ACHN (cell line): ENCODE measurements at places on chromosomes 5 and 9.

- DNase-seq = no peak
These were observed 20.4 kb upstream of the COL27A1 start for GRCh38 chr9:114134827-114135396.

DNA sequence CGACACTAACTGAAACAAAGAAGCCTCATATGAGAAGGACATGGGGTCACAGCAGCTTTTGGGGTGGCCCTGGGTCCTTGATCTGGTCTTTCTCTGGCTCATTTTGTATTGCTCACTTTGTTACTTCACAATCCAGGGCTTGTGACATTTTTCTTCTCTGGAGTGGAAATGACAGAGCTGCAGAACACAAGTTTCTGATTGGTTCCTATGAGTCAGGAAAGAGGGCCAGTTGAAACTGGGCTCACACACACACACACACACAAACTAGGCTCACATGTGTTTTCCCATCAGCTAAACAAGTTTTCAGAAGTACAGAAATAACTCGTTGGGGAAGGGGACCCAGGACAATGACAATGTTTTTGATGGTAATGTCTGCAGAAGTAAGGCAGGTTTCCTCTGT is 54.3 kb downstream of the TMC1 start:
- no peak for DNase-seq

GRCh38 chr9:2390028-2390427 is 231.6 kb upstream of the VLDLR start:
- no peak for DNase-seq

- no peak for DNase-seq
These were observed 296.8 kb upstream of the VLDLR start for GRCh38 chr9:2324742-2325141.

DNA sequence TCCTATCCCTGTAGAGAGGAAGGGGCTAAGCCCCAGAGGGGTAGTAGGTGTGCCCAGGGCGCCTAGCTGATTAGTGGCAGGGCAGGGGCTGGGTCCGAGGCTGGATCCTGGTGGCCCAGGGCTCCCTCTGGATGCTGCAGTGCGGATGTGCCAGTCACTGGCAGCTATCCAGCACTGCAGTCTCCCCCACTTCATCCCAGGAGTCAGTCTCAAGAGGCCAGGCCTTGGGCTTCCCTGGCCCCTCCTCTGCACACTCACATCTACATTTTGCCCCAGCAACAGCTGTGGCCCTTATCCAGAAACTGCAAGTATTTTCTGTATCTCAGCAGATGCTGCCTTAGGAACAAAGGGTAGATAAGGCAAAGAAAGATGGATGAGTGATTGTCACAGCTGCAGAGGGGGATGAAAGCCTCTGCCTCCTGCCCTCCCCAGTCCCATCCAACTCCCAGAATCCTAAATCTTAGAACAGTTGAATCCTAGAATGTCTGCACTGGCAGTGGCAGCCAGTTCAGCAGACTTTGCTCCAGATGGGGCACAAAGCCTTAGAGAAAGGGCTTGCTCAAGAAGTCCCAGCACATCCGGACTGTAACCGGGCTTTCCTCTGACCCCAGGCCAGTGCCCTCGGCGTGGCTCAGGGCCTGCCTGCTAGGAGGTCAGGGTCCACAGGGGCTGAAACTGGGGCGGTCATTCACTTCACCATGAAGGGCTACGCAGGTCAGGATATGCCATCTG is 1.6 kb downstream of the ANXA6 start:
- DNase-seq = no peak

DNA sequence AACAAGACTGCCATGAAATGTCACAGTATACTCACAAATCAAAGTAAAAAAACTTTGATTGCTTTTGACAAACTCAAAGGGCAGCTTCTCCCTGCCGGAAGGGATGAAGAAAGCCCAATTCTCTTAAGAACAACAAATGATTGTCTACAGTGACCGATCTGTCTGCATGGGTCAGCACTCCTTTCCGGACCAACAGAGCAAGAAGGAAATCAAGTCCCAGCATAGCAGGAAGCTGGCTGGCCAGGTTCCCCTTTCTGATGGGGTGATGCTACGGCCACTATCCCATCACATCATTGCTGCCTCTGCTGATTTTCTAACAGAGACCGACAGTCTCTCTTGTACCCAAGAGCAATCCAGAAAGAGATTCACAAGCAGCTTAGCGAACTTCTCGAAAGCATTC is 692 bp downstream of the C1QTNF3 start:
- DNase-seq = peak; percentile 36

GRCh38 chr9:84781458-84781857 is 111.9 kb downstream of the NTRK2 start:
- peak; percentile 24 for DNase-seq

GRCh38 chr5:69042500-69042899 is 51.3 kb upstream of the SLC30A5 start:
- peak; percentile 2 for DNase-seq

- DNase-seq = no peak
These were observed 36.4 kb upstream of the DAB2 start for GRCh38 chr5:39461007-39461682.

- peak; percentile 93 for DNase-seq
These were observed 28.1 kb downstream of the NEK6 start for GRCh38 chr9:124285903-124286291.

DNA sequence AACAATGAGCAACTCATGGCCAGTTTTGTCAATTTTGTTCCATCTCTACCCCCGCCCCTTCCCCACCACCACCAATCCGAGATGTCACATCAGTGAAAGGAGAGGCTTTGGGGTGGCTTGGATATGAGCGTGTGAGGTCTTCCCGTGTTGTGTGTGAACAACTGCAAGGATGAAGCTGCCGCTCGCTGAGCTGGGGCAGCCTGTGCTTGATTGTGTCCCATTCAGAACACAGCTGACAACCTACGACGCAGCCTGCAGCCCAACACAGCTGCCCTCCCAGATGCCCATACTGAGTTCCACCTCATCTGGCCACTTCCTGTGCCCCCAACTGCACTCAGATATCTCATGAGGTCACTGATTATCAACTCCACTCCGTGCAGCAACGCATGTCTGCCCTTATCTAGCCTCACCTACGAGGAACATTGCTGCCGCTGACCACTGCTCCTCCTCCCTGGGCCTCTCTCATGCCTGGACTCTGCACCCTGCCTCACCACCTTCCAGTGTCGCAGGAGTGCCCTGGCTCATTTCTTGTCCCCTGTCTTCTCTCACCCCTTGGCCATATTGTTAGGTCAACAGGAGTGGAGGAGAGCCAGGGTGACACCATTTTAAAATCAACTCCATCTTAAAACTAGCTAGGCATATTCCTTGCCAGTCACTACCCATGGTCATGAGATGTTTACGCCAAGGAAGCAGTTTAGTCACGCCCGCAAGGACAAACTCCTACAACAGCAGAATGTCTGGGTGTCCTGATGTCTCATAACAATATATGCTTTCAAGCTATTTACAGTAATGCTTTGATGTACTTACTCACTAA is 7.3 kb upstream of the IL4 start:
- no peak for DNase-seq

- no peak for DNase-seq
These were observed 246.6 kb downstream of the DEPDC1B start for GRCh38 chr5:60453186-60453976.

DNA sequence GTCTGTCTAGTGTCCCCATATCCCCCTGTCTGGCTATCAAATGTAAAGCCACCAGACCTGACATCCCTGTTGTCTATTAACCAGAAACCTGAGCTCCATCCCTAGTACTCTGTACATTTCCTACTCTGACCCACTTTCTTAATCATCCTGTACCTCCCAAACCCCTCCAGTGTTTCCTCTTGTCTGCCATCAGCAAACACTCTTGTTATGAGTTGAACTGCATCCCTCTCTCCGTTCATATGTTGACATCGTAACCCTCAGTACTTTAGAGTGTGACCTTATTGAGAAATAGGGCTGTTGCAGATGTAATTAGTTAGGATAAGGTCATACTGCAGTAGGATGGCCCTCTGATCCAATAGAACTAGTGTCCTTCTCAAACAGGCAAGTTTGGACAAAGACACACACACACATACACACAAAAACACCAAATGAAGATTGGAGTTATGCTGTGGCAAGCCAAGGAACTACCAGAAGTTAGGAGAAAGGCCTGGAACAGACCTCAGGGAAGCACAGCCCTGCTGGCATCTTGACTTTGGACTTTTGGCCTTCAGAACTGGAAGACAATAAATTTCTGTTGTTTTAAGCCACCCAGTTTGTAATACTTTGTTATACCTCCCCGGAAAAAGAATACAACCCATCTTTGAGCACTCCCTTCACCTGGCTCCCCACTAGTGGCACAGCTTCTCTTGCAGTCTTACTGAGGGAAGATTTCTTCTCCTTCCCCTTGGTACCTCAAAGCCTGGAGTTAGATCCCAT is 180.0 kb upstream of the PTGER4 start:
- DNase-seq = no peak

GRCh38 chr9:121331992-121332685 is 37.9 kb downstream of the STOM start:
- no peak for DNase-seq

GRCh38 chr9:133783331-133783731 is 45.2 kb upstream of the SARDH start:
- no peak for DNase-seq

GRCh38 chr5:179796877-179797608 is 3.3 kb downstream of the LTC4S start:
- no peak for DNase-seq

DNA sequence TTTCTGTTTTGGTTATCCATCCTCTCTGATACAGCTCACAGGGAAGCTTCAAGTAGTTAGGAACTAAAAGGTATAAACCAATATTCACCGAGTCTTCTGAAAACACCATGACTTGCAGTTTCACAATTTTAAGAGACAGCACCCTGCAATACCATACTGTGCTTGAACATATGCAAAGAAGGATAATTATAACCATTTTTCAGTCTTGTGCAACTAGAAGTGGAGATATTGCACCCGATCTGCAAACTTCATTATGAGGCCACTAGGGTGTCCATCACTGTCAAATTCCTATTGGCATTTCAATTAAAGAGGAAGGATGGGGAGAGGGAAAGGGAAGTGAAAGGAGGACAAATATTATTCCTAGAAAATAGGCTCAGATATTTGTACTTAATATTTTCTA is 32.4 kb upstream of the CEP120 start:
- no peak for DNase-seq

GRCh38 chr5:172098046-172098445 is 90.0 kb downstream of the STK10 start:
- no peak for DNase-seq

DNA sequence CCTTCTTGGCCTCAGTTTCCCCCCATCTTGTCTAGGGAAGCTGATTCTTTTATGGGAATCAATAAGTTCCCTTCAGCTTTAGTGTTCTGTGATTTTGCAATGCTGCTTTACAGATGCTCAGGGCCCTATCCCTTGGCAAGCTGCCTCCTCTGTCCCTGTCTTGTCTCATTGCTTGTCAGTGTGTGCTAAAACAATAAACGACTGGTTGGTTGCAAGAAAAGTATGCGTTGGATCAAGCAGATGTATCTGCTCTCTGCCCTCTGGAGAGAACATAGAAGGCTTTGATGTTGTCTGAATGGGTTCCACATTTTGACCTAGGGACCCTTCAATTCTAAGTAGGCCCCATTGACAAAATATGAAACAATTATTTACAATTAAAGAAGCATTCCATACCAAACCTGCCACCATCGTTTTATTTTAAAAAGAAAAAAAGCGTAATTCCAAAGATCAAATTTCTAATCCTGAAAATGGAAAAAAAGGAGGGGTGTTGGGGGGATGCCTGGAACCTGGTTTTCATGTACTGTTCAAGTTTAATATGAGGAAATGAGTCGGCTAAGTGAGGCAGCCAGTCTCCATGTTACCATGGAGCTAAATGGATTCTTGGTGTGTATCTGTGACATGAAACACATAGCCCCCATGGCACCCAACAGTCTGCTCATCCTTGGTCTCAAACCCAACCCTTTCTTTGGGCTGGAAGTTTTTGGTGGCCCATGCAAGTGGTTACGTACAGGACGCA is 31.2 kb upstream of the TARS1 start:
- DNase-seq = no peak

DNA sequence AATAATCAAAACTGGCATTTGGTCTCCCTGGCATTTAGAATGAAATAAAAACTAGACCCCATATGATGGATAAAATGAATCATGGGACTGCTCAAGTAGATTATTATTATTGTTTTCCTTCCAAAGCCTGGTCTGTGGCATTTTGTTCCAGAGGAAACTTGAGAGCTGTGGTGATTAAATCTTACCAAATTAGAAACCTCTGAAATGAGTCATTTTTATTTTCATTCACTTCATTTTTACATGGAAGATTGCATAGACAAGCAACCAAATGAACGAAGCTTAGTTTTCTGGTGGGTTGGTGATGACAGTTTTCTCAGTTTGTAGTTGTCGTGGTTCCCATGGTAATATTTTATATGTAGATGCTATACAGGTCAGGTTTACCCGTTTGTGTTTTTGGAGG is 23.4 kb downstream of the PAM start:
- no peak for DNase-seq

- peak; percentile 27 for DNase-seq
These were observed 27.9 kb upstream of the CTNNA1 start for GRCh38 chr5:138725153-138725817.

GRCh38 chr5:151775025-151775606 is 3.4 kb downstream of the G3BP1 start:
- no peak for DNase-seq

DNA sequence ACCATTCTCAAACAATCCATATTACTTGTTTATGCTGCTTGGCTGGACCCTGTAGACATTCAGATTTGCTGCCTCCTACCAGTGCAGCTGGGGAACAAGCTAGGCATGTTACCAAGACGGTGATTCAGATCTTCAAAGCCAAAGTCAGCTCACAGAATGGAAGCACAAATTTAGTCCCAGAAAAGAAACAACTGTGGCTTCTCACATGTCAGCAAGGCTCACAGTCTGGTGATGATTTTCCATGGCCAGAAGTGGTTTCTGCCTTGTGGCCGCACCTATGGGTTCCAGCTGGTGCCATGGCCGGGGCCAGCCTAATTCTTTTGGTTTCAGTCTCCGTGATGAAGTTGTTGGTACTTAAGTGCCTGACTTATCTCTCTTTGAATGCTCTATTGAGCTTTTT is 182.2 kb downstream of the TMC1 start:
- no peak for DNase-seq

GRCh38 chr5:181121675-181122561 is 9.1 kb downstream of the OR2V1 start:
- DNase-seq = no peak

GRCh38 chr9:117335837-117336433 is 78.9 kb downstream of the ASTN2 start:
- DNase-seq = no peak

GRCh38 chr5:78182838-78183237 is 111.7 kb downstream of the AP3B1 start:
- DNase-seq = no peak

GRCh38 chr5:174312270-174312617 is 266.7 kb downstream of the NSG2 start:
- no peak for DNase-seq

- peak; percentile 20 for DNase-seq
These were observed 47.1 kb downstream of the SH3PXD2B start for GRCh38 chr5:172407241-172407691.

- DNase-seq = peak; percentile 6
These were observed 14.7 kb downstream of the SLC45A2 start for GRCh38 chr5:33969572-33970452.

DNA sequence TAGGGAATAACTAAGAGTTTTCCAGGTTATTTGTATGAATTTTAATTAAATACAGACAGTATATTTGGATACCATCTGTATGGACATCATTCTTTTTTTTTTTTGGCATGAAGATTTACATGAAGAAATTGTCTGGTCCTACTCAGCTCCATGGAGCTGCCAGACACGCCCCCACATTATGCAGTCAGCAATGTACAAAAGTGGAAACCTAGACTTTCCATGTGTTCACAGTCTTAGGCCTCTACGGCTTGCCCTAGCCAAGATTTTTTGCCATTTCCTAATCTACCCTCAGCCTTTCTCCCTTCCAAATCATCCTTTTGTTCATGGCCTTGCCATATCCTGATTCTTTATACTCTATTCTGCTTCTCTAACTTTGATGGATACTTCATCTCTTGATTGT is 207.1 kb downstream of the SGCD start:
- no peak for DNase-seq
